ENCODE measurements at places on chromosomes 3 and 15.

- no peak for DNase-seq
These were observed 19.7 kb downstream of the FAN1 start for GRCh38 chr15:30923429-30923828.

DNA sequence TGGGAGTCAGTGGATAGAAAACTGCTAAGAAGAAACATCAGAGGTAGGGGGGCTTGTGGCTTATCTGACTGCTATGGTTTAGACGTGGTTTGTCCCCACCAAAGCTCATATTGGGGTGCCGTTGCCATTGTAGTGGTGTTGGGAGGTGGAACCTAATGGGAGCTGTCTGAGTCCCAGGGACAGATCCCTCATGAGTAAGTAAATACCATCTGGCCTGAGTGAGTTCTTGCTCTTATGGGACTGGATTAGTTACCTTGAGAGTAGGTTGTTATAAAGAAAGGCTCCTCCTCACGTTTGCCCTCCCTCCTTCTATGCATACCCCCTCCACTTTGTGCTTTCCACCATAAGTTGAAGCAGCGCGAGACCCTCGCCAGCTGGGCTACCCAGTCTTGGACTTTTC, 53.4 kb upstream of the VILL start:
- no peak for DNase-seq

GRCh38 chr3:35969406-35969805, 330.1 kb downstream of the ARPP21 start:
- no peak for DNase-seq

- no peak for DNase-seq
These were observed 382.5 kb downstream of the TBC1D5 start for GRCh38 chr3:17359911-17360310.

- no peak for DNase-seq
These were observed 51.3 kb downstream of the DRD3 start for GRCh38 chr3:114127517-114127916.

DNA sequence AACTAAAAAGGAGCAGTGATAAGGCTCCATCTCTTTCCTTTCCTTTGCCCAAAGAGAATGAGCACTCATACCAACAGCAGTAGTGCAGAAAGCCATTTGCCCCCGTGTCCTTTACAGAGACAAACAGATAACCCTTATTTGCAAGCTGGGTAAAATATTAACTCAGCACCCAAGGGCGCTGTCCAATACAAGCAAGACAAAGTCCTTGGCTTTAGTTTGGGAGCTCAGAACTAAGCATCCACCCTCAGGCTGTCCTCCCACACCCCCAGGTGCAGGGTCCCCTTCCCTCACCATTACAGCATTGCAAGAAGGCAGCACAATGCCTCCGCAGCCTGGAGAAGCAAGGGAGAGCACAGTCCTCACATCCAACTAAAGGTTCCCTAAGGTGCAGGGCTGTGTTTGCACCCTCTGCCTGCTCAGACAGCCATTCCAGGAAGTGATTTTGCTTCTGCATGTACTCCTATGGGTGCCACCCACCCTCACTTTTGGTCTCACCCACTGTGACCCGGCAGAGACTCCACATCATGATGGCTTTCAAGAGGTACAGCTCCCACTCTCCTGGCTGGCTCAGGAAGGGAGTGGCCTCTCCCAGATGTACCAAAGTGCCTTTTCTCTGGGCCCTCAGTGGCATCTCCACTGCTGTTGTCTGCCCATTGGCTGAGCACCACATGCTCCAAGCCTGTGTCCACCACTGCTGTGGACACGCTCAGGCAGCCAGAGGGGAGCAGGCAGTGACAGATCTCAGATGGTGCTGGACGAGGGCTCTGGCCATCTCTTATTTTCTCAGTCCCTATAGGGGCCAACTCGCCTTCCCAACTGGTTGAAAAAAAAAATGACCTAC, 34.1 kb upstream of the HES1 start:
- DNase-seq, result no peak

- DNase-seq, result peak; percentile 47
These were observed 14.3 kb downstream of the KLHL6 start for GRCh38 chr3:183541235-183541655.

- no peak for DNase-seq
These were observed 64.7 kb downstream of the MINAR1 start for GRCh38 chr15:79496838-79497237.

DNA sequence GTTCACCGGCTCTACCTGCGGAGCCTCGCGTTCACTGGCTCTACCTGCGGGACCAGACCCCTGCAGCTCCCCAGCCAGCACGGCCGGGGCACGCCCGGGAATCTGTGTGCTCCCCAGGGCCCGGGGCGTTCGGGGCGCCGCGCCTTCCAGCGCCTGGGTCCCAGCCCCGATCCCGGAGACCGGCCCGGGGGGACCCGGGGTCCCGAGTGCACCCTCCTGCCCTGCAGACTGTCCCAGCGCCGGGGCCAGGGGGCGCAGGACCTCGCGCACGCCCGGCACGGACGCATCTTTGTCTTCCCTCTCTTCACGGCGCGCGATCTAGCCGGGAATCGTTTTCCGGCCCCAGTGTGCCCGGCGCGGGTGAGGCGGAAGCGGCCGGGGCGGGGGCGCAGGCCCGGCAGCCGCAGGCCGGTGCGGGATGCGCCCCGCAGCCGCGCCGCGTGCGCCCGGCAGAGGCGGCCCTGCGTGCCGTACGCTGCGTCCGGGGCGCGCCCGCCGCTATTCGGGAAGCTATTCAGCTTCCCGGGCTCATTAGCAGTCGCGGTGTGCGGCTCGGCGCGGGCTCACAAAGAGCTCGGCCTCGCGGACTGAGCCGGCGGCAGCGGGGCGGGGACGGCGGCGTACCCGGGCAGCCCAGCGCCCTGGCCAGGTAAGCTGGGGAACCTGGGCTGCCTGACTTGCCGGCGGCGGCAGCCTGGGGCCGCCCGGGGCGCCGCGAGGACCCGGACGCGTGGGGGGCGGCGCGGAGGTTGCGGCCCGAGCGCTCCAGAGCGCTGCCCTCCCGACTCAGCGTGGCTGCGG, at the start of gene APBA2:
APBA2 (plus strand) TSS at position 345 of the 801 bp plus-strand sequence. CDS start 167,911 bp downstream, outside the sequence.
- no peak for DNase-seq

- DNase-seq, result no peak
These were observed 42.1 kb upstream of the TSPAN3 start for GRCh38 chr15:77112838-77113504.

DNA sequence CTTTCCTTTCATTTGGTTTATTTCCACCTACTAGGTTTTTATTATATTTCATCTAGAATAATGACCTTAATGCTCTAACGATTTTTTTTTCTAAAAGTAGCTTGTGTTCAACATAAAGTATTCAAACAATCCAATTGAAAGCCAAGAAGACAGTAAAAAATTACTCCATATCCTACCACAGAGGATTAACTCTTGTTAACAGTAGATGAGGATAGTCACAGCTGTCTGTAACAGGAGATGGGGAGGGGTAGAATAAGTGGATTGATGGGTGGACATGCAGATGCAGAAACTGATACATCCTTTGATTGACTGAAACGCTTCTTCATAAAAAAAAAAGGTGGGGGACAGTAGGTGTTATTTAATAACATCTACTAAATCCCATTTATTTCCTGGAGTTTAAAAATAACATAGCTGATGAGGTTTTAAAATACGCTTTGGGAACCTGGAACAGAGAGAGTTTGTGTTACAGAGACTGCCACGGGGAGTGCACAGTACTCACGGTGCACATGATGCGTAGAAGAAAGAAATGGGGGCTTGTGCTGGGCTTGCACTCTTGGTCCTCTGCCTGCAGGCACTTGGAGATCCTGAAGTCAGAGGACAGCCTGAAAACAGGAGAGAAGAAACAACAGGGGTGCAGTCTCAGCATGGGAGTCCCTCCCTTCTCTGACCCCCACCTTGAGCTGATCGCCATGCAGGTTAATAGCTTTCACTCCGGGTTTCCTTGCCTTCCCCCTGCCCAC, 226.7 kb downstream of the THSD4 start:
- DNase-seq, result no peak

GRCh38 chr3:151459358-151459757, 1.5 kb downstream of the IGSF10 start:
- DNase-seq, result no peak

- no peak for DNase-seq
These were observed 15.1 kb upstream of the CCR2 start for GRCh38 chr3:46338840-46339239.

- no peak for DNase-seq
These were observed 52.4 kb downstream of the HEG1 start for GRCh38 chr3:125003369-125003853.

GRCh38 chr3:13018043-13018451, 55.2 kb downstream of the IQSEC1 start:
- no peak for DNase-seq

- no peak for DNase-seq
These were observed 307.3 kb downstream of the SV2B start for GRCh38 chr15:91407269-91407889.

DNA sequence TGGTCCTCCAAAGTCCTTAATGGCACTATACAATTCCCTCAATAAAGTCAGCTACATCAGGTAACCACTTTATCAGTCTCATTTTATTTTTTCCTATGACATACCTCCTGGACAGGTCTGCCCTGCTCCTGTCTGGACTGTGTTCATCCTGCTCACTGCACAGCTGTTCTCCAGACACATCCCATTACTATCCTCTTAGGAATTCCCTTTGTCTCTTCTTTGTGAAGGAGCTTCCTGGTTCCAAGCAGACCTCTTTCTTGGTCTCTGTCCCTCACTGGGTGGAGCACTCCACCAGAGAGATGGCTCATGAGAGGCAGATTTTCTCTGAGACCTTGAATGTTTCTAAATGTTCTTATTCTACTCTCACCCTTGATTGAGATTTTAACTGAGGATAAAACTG, 60.1 kb downstream of the KY start:
- DNase-seq, result no peak

DNA sequence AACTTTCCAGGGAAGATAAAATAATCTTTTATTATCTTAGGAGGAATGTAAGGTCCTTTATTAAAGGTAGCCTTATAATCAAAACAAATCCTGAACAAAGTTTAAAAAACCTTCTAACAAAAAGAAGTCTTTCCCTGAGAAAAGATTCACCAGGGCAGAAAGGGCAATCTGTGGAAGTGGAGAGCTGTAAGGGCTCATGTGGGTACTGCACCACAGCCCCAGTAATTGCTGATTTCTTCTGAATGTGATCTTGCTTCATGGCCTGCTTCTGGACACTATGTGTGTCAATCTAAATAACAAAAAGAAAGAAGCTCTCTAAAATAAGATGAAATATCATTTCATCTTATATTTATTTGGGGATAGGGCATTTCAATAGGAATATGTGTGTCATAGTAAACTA, 1501.6 kb downstream of the OTOL1 start:
- no peak for DNase-seq

- DNase-seq, result no peak
These were observed 67.3 kb downstream of the ATG7 start for GRCh38 chr3:11339541-11339940.

DNA sequence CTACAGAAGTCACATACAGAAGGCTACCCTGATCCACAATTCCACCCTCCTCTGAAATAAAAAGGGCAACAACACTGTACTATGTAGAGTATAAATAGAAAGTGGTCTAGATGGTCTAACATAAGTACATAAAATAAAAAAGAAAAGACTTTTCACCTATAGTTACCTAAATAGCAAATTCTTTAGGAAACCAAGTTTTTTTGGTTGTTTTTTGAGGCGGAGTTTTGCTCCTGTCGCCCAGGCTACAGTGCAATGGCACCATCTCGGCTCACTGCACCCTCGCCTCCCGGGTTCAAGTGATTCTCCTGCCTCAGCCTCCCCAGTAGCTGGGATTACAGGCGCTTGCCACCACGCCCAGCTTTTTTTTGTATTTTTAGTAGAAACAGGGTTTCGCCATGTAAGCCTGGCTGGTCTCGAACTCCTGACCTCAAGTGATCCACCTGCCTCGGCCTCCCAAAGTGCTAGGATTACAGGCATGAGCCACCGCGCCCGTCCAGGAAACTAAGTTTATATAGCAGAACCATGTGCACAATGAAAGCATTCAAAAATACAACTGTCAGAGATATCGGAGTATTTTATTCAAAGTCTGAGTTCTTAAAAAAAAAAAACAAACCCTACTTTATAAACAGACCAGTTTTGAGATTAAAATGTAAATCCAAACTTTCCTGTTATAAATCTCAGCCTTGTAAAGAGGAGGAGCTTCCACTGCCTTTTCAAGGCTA, 1.7 kb downstream of the SIN3A start:
- DNase-seq, result no peak

DNA sequence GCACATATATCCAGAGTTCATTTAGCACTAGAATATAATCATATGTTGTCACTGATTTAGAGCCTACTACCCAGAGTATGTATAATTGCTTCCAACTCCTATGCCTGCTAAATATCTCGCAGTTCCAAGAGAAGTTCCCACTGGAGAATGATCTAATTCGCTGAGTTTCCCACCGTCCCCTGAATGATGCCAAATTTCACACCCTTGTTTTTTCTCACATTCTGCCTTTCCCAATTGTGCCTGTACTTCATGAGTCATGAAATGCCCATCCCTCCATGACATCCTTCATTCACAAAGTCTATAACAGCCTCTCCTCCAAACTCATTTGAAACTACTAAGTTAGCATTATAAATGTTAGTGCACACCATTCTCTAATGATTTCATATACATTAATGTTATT, 177.2 kb downstream of the CBLB start:
- no peak for DNase-seq

DNA sequence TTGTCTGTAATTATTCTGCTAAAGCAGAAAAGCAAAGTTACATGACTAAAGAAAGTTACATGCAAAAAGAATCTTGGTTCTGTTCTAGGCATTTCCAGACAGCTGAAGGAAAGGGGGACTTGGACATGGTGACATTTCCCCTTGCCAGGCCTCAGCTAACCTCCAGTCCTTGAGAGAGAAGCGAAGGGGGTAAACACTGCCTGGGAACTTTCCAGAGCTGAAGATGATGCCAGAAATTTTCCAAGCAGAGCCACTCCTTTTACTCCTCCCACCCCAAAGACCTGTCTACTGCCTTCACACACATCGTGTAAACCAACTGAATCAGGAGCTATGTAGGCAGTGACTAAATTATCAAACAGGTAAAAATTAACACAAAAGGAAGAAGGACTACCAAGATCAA, 5.4 kb downstream of the MEX3B start:
- DNase-seq, result no peak

DNA sequence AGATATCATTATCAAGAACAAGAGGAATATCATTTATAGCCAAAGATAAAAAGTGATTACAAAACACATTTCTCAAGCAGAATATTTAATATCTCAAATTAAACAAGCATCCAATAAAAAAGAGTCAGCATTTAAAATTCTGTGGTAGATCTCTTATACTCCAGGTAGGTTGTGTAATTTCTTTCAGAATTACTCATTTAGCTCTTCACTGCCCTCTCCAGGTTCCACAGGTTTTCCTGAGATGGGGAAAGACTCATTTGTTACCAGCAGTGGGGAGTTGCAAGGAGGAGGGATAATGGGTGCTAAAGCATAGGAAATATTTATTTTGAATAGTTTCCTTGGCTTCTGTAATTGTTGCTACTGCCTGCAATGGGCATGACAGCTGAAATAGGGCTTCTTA, 83.1 kb upstream of the RASGRP1 start:
- DNase-seq, result no peak

- DNase-seq, result no peak
These were observed 88.4 kb downstream of the APBA2 start for GRCh38 chr15:28974142-28974541.

Data from B cell (primary cell).